ENCODE measurements at places on chromosomes 7 and 10.

GRCh38 chr10:26221541-26221940 lies 5.0 kb downstream of the GAD2 start:
- no peak for DNase-seq

DNA sequence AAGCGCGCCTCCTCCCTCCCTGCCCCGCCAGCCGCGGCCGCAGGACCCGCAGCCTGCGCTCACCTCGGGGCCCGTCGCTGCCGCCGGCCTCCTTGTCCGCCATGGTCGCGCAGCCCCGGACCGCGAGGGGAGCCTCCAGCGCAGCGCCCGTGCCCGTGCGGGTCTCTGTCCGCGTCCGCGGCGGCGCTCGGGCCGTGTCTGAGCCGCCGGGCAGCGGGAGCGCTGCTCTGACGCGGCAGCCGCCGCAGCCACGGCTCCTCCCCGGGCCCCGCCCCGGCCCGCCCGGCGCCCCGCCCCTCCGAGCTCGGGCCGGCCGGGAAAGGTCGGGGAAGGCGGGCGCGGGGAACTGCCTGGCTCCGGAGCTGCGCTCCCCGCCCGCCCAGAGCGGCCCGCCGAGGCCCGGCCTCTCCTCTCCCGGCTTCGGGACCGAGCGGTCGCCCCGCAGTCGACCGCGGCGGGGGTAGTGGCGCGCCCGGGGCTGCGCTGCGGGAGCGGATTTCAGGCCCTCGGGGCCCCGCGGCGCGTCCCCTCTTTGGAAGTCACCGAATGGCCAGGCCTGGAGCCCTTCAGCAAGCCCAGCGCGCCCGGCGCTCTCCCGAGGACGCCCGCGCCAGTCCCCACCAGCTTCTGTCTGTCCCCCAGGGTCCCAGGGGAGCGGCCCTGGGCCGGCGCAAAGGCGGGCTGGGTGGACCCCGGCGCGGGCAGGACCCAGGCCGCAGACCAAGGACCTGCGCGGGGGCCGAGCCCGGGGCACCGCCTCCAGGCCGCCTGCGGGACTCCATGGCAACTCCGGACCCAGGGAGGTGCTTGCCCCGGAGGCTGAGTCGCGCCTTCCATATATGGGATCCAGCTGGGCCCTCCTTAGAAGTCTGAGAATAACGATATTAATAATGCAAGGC lies at the start of gene HSPA12A:
Gene HSPA12A (minus strand): TSS at position 200 of the 899 bp plus-strand sequence. CDS start 97 bp downstream, at position 103.
- no peak for DNase-seq

DNA sequence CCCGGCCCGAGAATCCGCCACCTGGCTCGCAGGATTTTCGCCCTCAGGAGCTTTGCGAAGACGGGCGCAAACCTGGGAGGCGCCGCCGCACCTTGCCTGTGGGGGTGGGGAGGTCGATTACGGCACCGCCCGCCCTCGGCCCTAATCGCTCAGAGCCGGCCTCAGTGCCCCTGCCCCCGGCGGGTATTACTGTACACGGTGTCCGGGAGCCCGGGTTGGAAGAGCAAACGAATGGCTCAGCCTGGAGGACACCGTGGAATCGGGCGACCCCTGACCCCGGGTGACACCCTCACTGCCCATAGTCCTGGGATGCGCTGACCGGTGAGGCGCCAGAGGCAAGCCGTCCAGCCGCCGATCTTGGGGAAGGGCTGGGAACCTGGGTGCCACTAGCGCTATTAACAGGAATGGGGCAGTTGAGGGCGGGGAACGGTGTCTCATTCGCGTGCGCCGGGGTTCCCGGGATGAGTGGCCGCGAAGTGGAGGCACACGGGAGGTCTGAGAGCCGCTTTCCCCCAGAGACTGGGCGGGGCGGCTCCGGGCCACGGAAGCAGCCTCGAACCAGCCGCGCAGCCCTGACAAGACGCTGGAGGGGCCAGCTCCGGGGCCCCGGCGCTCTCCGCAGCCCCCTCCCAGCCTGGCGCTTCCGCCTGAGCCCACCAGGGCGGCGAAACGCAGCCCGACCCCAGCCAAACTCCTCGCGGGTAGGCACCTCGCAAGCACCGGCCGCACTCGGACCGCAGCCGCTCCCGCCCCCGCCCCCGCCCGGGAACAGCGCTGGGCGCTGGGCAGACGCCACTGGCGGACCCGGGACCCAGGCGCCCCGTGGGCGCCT lies 167.5 kb downstream of the NRF1 start:
- no peak for DNase-seq

DNA sequence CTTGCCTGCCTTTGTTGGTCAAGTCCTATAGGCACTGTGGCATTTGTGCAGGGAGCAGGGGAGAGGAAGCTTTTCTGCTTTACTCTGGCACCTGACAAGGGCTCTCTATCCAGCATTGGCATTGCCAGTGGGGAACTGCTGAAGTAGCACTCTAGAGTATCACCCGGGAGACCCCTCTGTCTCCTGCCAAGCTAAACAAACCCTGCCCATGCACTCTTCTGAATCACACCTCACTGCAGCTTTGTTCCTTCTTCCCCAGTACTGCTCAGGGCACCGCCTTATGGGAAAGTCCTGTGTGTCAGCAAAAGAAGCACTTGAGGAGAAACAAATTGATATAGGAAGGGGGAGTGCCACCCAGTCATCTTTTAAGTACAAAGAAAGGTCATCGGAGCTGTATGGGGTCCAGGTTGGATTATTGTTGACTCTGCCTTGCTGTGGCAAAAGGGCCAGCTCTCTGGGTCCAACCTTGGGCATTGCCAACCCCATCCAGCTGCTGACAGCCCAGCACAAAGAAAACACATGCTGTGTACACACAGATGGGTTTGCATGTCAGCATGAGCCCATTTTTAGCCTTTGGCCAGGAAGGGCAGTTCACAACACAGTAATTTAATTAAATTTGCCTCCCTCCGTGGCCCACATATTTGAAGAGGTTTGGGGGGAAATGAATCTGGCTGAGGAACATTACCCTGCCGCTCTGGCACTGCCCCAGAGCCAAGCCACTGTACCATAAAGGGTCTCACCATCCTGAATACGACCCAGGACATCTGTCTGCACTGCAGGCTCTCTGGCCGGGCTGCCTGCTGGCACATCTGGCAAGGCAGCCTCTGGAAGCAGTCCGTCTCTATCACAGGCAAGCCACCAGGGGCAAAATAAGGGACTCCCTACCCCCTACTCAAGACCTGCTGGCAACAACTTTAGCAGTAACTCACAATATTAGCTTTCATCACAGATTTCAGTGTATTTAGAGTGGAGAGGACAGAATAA lies 13.1 kb downstream of the LRRC4 start:
- no peak for DNase-seq

DNA sequence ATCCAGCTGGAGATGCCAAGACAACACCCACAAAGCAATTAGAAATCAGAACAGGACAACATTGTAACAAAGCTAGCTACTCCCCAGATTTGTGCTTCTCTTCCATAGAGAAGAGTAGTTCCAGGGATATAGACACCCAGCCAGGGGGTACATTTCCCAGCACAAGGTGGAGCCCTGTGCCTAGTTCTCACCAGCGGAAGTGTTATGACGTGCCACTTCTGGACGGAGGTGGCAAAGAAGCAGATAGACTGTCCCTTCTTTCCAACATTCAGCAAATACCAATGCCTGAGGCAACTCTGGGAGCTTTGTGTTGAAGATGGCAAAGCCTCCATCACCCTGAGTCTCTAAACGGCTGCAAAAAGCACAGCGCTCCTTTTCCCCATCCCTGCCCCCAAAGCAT lies 23.4 kb upstream of the GSAP start:
- no peak for DNase-seq

DNA sequence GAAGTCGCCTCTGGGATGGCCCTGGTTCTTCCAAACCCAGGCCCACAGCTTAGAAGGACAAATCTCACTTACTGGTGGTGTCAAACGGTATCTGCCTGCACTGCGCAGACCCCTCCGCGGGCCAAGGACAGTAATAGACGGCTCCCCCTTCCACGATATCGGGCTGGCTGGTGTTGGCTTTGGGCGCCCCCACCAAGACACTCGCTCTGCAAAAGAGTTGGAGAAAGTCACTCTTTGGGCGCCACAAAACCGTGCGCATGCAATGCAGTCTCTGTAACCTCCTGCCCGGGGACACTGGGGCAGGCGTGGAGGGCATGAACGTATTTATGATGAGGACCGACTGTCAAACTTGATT lies 1.1 kb downstream of the ITGA8 start:
- DNase-seq, result no peak

- DNase-seq, result no peak
These were observed 71.0 kb downstream of the DLG5 start for GRCh38 chr10:77855404-77856155.

DNA sequence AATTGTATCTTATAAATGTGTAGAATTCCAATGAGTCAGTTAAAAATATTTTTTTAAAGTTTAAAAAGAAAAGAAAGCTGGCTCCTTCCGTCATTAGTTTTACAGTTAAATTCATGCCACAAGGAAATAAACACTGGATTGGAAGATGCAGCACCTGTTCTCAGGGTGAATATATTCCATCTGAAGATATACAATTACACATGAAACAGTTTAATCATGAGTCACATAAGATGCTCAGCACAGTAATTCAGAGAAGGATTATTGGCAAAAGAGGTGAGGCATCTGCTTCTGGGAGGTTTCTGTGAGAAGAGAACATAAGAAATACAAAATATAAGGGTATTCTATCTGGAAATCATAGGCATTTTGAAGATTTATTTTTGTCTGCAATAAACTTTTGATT lies 376.5 kb upstream of the SORCS1 start:
- no peak for DNase-seq

DNA sequence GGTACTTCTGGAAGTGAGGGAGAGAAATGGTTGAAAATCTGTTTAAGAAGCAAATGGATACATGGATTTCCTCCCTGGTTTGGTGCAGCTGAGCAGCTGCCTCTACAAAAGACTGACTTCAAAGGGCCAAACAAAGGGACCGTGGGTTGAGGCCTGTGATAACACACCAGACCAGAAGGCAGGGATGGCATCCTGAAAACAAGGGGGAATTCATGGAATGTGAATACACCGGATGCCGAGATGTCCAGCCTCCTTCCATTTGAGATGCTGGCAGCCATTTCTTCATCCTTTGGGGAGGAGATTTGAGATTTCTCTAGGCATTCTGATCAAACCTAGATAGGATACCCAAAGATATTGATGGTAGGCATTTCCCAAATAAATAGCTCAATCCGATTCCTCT lies 36.9 kb downstream of the TAF3 start:
- no peak for DNase-seq

- DNase-seq, result no peak
These were observed 49.2 kb upstream of the FAM133B start for GRCh38 chr7:92639213-92639896.

DNA sequence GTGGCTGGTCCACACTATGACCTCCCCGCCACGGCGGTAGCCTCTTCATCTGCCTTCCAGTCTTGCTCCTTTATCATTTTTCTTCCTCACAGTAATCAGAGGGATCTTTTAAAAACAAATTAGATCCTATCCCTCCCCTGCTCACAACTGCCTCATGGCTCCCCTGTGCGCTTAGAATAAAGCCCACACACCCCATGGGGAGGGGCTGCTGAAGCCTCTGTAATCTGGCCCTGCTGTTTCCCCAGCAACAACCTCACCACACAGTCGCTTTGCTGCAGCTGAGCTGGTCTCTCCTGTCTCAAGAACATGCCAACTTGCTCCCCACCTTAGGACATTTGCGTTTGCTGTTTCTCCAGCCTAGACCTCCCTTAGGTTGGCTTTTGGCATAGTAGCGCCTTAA lies 41.0 kb downstream of the SP8 start:
- no peak for DNase-seq

DNA sequence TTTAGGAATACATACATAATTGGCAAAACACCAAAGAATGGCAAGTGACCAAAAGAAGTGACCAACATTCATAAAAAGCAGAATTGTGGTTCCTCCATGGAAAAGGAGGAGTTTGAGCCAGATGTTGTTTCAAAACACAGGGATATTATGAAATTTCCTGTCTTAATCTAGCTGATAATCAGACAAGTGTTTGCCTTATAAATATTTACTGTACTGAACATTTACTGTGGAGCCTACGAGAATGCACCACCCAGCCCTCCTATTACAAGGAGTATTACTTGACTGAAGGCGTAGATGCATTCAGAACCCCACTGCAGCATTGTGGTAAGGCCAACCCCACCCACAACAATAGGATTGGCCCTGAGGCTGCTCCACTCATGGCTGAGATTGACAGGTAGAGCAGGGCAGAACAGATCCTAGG lies 118.9 kb downstream of the AKR1D1 start:
- DNase-seq, result no peak

DNA sequence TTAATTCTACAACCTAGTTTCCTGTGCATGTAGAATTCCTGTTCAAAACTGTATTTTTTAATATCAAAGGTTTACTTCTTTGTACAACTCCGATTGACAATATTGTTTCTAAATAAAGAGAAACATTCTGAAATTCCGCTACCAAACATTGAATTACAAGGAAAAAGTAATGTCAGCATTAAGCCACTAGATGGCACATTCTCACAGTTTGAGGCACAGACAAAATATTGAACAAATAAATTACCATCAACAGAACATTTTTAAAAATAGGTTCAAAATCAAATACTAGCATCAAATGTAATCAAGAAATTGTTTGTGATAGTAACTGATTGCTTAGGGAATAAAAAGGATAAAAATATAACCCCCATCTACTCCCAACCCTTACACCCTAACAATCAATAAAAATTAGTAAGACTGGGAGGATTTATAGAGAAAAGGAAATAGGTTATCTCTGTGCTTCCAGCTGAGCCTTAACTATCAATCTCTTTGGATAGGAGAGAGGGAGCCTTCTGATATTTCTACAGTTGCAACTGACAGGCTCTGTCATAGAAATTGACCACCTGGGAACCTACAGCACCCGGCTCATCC lies 86.6 kb upstream of the C7orf33 start:
- no peak for DNase-seq

- no peak for DNase-seq
These were observed 44.8 kb downstream of the CHST3 start for GRCh38 chr10:72009051-72009424.

DNA sequence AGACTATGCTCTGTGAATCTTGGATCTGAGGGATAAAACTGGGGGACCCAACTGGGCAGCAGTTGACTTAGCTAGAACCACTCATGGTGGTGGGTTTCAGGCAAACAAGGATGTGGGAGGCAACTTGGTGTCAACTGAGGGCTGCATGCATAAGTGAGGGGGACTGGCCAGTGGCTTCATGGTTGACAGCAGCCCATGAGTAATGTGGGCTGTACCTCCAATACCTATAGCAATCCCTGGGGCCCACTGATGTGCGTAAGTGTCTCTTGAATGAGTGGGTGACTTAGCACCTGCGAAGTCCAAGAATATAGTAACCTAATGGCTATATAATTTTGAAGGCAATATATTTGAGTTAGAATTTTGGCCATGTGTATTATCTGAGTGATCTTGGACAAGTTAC lies 13.7 kb upstream of the MAP3K8 start:
- no peak for DNase-seq

All from cerebellar nuclear complex (tissue), 1 donor.